Stimulated activated CD8-positive, alpha-beta memory T cell treated with anti-CD3 and anti-CD28 coated beads, Interleukin-7, amount 100 ng/mL, for 24 hours (primary cell): ENCODE measurements at places on chromosomes 7 and 10.

GRCh38 chr10:91552274-91553095, 80.4 kb downstream of the PPP1R3C start:
- DNase-seq = no peak

- no peak for DNase-seq
These were observed 23.6 kb downstream of the C10orf71 start for GRCh38 chr10:49322371-49323170.

- no peak for DNase-seq
These were observed 8.1 kb downstream of the PDE1C start for GRCh38 chr7:32062150-32062549.

- DNase-seq = no peak
These were observed 230.2 kb downstream of the PCLO start for GRCh38 chr7:82932516-82932915.

GRCh38 chr10:43316988-43317387, 50.1 kb upstream of the RASGEF1A start:
- DNase-seq = no peak

GRCh38 chr7:74043523-74043951, 15.6 kb downstream of the ELN start:
- no peak for DNase-seq

DNA sequence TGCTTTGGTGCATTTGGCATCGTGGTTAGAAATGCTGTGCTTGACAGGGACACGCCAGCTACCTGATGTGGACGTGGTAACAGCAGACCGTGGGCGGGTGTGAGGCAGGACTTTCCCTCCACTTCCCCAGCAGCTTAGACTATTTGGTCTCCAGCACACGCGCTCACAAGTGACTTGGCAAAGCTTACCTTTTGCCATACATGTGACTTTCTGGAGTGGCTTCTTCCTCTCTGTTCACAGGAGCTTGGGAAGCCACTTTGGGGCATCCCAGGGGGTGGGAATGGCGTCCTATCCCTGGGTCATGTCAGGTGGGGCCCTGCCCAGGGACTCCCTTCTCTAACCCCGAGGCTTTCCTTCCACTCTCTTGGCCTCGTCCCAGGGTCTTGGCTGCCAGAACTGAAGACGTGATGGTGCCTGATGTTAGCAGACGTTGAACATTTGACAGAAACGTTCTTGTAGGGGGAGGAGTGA, 228.7 kb upstream of the KLF6 start:
- no peak for DNase-seq

DNA sequence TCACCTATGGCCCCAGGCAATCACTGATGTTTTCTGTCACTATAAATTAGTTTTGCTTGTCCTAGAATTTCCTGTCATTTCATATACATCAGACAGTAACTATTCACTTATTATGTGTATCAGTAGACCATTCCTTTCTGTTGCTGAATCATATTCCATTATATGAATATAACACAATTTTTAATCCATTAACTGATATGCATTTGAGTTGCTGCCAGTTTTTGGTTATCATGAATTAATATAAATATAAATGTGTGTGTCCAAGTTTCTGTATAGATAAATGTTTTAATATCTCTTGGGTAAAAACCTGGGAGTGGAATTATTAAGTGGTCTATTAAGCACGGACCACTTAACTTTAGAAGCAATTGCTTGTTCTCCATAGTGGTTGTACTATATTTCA, 143.8 kb downstream of the ZNF438 start:
- no peak for DNase-seq

DNA sequence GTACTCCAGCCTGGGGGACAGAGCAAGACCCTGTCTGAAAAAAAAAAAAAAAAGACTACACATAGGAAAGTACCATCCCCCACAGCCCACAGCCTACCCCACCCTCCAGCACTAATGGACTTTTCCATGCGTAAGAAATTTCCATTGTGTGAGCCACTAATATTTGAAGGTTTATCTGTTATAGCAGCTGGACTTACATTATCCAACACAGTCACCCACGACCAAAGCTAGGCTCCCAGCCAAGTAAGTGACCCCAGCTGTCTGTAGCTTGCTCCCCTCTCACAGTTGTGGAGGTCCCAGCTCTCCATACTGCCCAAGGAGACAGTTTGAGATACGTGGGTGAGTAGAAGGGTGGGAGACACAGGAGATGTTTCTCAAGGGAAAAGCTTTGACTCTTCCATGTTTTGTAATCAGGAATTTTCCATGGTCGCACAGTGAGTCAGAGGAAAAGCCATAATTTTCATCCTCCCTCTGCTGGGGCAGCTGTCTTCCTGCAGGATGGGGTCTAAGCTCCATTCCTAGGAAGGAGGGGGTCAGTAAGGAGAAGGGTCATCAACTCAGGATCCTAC, 57.4 kb downstream of the CAV1 start:
- DNase-seq = no peak

- no peak for DNase-seq
These were observed 30.7 kb downstream of the ACSL5 start for GRCh38 chr10:112404617-112405016.

DNA sequence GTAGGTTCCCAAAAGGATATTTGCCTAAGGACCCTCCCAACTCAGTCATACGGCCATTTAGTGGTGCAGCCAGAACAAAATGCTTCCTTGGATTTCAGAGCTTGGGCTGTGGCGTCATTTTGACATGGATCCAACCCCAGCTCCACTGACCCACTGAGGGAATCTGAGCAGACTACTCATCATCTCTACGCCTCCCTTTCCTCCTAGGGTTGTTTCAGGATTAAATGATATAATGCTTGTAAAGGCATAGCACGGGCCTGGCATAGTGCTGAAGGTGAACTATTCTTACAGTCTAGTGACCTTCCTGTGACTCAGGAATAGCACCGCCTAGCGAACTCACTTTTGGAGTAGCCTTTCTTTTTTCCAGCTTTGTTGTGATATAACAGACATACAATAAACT, 70.3 kb upstream of the LOXL4 start:
- DNase-seq = no peak

- no peak for DNase-seq
These were observed 202.2 kb upstream of the ETV1 start for GRCh38 chr7:14191686-14192098.

GRCh38 chr10:124943301-124944092, 1.6 kb downstream of the ZRANB1 start:
- DNase-seq = no peak

GRCh38 chr10:75050149-75050919, 61.1 kb upstream of the SAMD8 start:
- DNase-seq = no peak

DNA sequence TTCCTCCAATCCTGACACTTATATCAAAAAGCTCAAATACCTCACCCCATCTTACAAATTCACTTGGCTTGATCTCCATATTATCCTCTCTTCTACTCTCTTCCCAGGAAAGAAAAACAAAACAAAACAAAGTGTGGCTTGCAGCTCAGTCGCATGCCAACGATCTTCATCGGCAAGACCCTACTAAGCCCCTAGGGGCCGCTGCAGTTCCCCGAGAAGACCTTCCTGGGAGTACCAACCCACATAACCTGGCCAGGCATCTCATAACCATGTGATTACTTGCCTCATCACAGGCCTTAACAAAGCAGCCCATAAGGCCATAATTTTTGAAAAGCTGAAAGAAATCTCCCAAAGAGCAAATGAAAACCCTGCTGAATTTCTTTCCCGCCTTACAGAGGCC, 103.7 kb downstream of the ZNF92 start:
- no peak for DNase-seq

DNA sequence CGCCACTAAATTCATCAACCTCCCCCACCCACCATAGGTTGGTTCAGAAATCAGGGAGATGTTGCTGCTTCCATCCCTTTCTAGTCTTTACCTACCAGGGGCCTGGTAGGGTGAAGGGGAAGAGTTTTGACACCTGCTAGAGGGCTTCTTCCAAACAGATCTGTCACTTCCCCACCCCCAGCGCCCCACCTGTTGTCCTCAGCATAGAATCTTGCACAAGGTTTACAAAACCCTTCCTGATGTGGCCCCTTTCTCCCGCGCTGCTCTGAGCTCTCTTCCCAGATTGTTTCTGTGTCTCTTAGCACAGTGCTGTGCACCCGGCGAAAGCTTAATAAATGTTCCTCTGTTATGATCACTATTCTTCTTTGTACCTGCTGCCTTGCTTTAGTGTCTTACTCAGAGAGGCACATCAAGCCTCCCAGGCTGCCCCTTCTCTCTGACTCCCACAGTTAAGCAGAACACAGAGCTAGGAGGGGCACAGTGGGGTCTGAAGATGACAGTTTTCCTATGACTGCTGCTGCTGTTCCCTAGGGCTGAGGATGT, 11.2 kb upstream of the C10orf95 start:
- no peak for DNase-seq
